ENCODE measurements at places on chromosomes 6 and 20. TPM values are rescaled to one million over a fixed set of nuclear protein-coding genes. Genes with fewer than 3 reads are reported as not detected.
A peak's percentile ranks its signal among the peaks of the same experiment; 100 is the strongest.

TLDC2 gene
- not detected for total RNA-seq

- DNase-seq: no peak
These were observed 34.8 kb upstream of the JAG1 start for GRCh38 chr20:10708351-10709185.

GRCh38 chr6:169783971-169784820 lies 32.8 kb downstream of the ERMARD start:
- no peak for DNase-seq

GRCh38 chr6:124753562-124754105 lies 208.6 kb upstream of the RNF217 start:
- no peak for DNase-seq

C6orf132 gene
- total RNA-seq: not detected

DNA sequence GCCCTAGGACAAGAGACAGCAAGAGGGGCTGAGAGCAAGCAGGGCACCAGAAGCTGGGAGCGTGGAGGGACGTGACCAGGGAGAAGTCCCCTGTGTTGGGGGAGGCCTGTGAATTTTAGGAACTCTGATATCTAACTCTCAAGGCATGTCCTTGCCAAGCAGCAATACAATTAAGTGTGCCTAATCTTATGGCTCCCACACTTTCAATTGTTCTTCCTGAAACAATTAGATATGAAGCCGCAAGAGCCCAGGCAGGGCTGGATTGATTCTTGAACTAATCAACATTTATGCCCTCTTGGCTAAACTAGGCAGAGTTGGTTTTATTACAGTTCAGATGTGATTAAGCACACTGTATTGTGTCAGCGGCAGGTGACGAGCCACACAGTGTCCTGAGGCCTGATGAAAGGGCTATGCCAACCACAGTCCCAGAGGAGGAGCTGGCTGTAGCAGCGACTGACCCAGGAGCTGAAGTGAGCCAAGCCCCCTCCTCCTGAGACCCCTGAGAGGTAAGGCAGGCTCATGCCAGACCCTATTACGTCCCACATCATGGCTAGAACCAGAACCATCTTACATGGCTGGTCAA lies 4.2 kb upstream of the MAVS start:
- DNase-seq: no peak

DNA sequence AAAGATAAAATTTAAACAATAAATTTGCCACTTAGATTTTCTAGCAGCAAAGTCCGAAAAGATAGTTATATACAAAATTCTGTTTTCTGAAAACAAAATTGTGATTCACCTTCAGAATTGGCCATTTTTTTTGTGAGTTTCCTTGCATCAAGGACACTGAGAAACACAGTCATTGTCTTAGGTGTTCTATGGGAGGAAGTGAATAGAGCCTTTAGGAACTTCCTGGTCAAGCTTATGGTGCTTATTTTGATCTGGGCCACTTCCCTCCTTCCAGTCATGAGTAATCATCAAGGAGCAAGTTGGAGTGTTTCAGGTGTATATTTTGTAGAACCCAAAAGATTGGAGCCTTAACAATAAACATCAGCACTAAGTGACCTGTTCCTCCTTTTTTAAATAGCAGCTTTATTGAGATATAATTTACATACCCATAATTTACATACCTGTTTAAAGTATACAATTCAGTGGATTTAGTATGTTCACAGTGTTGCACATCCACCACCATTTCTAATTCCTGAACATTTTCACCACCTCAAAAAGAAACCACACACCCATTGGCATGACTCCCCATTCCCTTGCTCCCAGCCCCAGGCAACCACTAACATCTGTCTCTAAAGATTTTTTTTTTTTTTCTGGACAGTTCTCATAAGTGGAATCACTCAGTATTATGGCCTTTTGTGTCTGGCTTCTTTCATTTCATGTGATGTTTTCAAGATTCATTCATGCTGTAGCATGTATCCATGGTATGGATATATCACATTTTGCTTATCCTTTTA lies 17.6 kb downstream of the TMEM74B start:
- DNase-seq: no peak

- no peak for DNase-seq
These were observed 158.8 kb downstream of the CDH26 start for GRCh38 chr20:60117065-60117464.

ADAM33 gene
- total RNA-seq: not detected

DNA sequence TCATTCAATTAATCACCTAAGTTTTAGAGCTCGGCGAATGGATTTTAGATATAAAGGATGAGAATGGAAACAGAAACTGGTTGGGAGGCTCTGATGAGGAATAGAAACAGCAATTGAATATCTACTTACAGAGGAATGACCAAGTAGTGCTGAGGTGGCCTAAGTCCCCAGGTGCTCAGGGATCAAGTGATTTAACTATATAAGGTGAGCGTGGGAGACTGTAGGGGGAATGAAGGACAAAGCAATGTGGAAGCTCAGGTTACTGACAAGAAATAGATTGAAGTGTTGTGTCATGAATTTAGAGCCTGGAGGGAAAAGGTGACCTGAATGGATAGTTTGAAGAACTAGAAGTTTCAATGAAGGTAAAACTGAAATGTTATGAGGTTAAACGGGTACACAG lies 495.4 kb upstream of the SOX4 start:
- no peak for DNase-seq

FAM50B gene
- 16.7 TPM for total RNA-seq

DNA sequence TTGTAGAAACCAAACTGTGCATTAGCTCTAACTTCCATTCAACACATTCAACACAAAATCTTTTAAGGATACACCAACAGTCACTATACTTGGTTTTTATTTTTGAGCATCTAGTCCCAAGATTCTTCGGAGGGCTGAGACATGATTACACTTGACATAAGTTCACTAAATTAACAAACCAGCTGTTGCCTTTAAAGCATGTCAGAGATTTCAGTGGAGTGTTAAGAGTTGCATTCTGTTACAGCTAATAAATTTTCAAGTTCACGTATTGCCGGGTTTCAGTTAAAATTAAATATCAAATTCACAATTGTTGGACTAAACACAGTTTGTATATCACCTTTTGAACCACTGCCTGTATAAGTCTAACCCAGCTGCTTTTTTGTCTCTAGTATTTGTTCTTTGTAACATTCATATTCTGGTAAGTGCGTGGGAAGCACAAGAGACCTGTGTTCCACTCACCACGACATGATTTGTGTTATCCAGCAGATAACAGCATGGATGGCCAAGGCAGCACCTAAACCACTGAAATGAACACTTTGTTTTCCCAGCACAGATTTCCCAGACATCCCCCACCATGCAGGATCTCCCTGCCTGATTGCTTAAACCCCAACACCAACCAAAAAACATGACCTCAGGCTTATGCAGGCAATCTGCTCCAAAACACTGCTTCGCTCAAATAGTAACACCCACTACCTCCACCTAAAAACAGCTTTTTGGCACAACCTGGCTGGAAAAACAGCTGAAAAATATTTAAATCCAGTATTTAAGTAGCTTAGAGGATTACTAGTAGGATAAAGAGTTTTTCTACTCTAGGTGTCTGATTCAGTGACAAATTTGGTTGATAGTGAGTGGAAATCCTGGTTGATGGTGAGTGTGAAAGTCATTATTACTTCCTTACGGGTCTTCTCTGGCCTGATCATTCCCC lies 286.5 kb upstream of the NT5E start:
- no peak for DNase-seq

- peak; percentile 86 for DNase-seq
These were observed 182.6 kb downstream of the RNGTT start for GRCh38 chr6:88780714-88781389.

GRCh38 chr20:63337786-63338420 lies 23.2 kb downstream of the CHRNA4 start:
- no peak for DNase-seq

- DNase-seq: no peak
These were observed 28.3 kb downstream of the TREM1 start for GRCh38 chr6:41258196-41258493.

DNA sequence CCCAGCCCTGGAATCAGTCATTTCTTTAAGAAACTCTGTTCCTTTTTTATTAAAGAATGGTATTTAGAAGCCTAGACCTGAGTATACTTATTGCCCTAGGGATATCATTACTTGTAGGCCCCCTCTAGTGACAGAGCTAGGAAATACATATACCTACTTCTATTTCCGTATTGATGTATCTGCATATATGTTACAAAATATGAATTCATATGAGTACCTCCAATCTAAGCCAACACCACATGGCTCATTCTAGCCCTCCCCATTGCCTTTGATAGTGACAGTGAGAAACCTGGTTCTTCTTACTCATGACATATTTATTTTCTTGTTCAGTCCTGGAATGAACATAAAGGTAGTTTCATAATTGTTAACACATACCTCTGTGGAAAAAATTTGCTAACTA lies 137.2 kb downstream of the FARS2 start:
- peak; percentile 79 for DNase-seq

DNA sequence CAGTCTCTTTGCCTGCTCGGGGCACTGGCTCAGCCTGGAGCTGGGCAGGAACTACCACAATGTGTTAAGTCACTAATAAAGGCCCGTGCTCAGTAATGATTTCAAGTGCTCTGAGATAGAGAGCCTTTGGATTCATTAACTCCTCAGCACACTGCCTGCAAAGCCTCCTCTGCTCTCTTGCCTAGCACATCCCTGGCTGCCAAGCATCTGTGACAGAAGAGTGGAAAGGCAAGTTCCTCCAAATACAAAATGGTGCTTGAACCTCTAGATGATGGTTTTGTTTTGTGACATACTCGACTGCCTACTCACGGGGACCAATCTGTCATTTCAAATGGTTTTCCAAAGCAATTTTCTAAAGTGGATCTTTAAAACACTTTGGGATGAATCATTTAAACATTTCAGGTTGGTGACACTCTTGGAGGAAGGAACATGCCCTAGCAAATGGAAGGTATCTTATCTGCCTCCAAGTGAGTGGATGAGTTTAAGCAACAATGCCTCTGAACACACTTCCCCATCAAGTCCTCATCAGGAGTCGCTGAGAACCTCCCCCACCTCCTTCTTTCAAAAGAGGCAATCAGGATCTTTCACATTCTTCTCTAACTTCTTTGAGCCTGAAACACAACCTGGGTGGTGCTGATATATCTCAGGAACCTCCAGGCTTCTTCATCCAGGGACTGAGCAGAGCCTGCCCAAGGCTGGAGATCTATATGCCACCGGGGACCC lies 35.8 kb downstream of the METTL24 start:
- no peak for DNase-seq

DNA sequence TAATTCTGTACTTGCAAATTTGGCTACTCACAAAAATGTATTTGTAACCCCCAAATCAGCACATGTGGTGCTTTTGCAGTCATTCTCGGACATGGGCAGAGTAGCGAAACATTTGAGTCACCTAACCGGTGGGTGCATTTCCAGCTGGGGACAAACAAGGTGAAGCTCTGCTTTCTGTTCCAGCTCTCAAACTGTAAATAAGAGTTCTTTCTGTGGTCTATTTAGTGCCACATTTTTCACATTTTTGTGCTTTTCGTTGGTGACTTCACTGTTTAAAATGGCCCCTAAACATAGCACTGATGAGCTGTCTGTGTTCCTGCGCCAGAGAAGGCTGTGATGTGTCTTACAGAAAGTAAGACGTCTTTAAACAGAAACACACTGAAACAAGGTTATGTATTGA lies 244.5 kb downstream of the CDC5L start:
- DNase-seq: no peak

TCF15 gene
- total RNA-seq: not detected

MUC22 gene
- total RNA-seq: not detected

HLA-DOA gene
- total RNA-seq: 0.16 TPM

DNA sequence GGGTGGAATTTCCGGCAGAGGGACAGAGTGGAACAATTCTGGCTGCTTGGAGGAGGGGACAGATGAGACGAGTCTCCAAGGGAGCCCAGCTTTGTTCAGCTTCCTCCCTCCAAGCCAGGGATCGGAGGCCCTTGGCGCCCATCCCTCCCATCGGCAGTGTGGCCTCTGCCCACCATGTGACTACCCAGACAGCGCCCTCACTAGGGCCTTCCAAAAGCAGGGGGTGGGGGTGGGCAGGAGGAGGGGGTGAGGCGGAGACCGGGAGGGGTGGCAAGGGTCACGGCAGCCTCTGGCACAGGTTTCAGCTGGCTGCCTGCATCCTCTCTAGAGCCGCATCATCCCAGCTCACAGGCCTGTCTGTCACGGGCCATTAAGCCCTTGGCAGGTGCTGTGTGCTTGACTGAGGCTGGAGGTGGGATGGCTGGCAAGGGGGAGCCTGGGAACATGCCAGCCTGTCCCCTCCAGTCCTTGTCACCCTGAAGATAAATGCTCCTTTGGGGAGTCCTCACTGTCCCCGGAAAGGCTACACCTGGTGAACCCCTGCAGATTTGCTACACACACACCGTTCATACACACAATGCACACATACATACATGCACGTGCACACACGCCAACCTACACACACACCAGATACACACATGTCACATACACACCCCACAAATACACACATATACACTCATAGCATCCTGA lies 6.2 kb upstream of the FGD2 start:
- DNase-seq: no peak

GRCh38 chr20:46690219-46691106 lies 1.2 kb upstream of the TP53RK start:
- no peak for DNase-seq

GRCh38 chr20:19947611-19948264 lies 69.4 kb upstream of the NAA20 start:
- DNase-seq: peak; percentile 20

DNA sequence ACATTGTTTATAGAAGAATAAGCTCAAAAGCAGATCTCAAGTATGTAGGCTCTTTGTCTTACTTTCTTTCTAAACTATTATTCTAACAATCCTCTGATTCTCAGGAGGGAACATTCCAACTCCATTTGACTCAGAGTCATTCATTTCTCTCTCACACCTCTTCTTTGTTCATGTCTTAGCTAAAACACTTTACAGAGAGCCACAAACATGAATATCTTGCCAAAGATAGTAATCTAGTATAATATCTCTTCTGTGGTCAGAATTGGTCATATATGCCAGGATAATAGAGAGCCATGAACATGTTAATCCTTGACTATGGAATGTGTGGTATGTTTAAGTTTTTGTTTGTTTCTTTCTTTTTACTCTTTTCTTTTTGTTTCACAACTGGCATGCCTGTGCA lies 456.0 kb upstream of the PTCHD4 start:
- peak; percentile 40 for DNase-seq
